NCI-H187 treated with DMSO at 0.1 percent for 48 hours (cell line): ENCODE measurements at places on chromosomes 13 and 19.
A peak's percentile ranks its signal among the peaks of the same experiment; 100 is the strongest.

DNA sequence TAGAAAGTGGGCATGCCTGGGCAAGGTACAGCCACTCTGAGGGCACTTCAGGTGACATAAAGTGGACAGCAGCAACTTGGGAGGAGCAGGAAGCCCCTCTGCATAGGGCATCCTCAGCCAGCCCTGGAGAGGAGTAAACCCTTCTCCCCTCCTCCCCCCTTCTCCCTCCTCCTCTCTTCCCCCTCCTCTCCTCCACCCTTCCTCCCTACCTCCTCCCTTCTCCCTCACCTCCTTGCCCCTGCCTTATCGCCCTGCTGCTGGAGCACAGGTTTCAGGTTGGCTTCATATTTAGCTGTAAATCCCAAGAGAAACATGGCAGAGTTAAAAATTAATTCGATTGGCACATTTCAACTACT, 30.5 kb upstream of the ATP12A start:
- DNase-seq: no peak

- DNase-seq: peak; percentile 61
Observed at GRCh38 chr13:34933349-34933748, 8.7 kb upstream of the NBEA start.

GRCh38 chr13:80359414-80359777, 18.5 kb upstream of the SPRY2 start:
- no peak for DNase-seq

GRCh38 chr13:30618930-30619279, 1.2 kb downstream of the USPL1 start:
- DNase-seq: no peak

DNA sequence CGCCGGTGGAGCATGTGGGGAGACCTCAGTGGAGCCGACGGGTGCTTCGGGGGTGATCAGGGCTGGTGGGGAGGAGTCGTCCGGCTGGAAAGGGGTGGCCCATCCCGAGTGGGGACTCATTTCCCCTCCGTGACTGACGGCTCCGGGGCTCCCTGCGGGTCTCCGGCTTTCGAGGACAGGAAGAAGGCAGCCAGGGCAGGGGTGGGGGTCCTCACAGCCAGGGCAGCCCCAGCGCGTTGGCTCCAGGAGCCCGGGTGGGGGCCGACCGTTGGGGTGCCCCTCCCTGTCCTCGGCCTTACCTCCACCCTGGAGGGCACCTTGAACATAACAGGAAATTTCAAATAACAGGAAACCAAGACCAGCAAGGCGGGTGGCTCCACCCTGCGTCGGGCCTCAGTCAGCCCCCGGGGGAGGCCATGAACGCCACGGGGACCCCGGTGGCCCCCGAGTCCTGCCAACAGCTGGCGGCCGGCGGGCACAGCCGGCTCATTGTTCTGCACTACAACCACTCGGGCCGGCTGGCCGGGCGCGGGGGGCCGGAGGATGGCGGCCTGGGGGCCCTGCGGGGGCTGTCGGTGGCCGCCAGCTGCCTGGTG, at the start of gene S1PR4:
TSS of gene S1PR4 (plus strand) at position 393 of the 596 bp plus-strand sequence. CDS start at position 417, 24 bp downstream.
- DNase-seq: no peak

- no peak for DNase-seq
Observed at GRCh38 chr19:56137405-56137804, 3.7 kb upstream of the ZNF444 start.

DNA sequence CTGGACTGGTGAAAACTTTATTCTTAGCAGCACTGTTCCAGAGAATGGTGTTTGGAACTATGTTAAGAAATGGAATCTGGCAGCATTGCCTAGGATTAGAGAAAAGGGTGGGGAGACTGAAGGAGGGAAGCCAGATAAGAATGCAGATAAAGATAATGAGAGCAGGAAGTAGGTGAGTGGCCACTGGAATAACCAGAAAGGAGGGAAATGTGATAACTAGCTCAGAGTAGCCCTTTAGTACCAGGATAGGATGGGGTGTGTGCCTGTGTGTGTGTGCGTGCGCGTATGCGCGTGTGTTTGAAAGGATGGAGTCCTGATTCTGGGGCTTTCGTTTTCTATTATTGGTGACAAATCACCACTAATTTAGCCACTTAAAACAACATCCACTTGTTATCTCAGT, 33.4 kb upstream of the FRY start:
- no peak for DNase-seq

DNA sequence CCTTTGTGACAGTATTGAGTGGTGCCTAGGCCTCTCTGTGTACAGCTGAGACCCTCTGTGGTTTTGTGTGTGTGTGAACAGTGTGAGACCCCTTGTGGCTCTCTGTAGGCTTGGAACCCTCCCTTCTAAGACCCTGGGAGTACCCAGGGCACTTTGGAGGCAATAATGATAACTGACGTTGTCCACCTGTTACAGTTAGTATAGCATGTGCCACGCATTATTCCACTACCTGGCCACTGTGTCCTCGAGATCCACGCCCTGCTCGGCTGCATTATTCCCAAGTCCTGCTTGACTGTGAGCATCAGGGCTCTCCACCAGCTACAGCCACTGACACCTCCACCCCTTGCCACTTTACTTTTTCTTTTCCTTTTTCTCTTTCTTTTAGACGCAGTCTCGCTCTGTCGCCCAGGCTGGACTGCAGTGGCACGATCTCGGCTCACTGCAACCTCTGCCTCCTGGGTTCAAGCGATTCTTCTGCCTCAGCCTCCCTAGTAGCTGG, 2.0 kb downstream of the GRAMD1A start:
- DNase-seq: no peak

DNA sequence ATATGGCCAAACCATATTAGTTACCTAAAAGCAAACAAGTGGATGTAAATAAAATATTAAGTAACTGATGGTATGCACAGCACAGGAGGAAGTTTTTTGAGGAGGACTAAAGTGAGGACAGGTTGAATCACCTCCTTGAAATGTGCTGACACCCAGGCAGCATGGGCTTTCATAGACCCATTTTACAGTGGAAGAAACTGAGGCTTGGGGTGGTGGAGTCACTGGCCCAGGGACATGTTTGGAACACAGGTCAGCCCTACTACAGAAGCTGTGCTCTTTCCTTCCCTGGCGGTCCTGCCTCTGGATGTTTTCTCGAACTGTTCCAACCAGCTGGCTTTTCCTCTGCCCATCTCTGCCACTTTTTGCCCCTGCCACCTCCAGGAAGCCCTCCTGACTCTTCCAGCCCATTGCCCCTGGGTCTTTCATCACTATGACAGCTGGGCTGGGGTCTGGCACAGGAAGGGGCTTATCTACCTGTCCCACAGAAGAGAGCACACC, 11.2 kb upstream of the PTPRS start:
- no peak for DNase-seq

DNA sequence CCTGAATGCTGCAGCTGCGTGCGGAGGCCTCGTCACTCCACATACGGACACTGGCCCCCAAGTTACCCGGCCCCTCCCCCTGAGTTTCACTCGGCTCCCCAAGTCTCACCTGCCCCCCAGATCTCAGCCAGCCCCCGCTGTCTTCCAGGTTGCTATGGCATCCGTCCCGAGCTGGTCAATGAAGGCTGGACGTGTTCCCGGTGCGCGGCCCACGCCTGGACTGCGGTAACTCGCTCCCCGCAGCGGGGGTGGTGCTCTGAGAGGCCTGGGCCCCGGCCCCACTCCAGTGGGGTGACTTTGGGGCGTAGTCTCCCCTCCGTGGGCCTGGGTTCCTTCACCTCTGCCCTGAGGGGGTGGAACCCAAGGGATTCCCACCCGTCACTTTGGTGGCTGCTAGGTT, 168.2 kb downstream of the KDM4B start:
- no peak for DNase-seq

DNA sequence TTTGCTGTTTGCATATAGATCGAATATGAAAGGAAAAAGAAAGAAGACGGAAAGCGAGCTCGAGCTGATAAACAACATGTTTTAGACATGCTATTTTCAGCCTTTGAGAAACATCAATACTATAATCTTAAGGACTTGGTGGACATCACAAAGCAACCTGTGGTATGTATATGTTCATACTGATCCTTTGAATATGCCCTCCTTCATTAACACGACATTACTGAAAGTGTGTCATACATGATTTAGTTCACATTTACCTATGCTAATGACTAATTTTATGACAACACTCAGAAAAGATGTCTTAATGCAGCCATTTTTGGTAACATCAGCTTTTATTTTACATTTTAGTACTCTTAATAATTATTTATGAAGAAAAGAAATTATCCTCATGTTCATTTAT, 66.4 kb upstream of the KCTD4 start:
- no peak for DNase-seq

DNA sequence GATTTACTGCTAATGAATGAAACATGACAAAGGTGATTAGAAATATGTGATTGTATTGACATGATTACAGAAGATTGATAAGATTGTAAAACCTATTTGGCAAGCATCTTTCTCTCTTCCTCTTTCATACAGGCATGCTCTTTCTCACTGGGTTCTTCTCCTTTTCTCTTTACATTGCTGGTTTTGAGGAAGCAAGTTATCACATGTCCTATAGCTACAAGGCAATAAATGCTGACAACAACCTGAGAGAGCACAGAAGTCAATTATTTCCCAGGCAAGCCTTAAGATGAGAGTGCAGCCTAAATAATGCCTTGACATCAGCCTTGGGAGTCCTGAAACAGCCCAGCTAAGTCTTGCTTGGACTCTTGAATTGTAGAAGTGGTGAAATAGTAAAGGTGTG, 875.0 kb downstream of the SLITRK1 start:
- DNase-seq: no peak

- DNase-seq: no peak
Observed at GRCh38 chr13:98874029-98874397, 103.9 kb downstream of the DOCK9 start.

GRCh38 chr19:22708983-22709382, 74.9 kb downstream of the ZNF492 start:
- DNase-seq: no peak

- DNase-seq: no peak
Observed at GRCh38 chr13:99426426-99426825, 74.8 kb upstream of the TM9SF2 start.

DNA sequence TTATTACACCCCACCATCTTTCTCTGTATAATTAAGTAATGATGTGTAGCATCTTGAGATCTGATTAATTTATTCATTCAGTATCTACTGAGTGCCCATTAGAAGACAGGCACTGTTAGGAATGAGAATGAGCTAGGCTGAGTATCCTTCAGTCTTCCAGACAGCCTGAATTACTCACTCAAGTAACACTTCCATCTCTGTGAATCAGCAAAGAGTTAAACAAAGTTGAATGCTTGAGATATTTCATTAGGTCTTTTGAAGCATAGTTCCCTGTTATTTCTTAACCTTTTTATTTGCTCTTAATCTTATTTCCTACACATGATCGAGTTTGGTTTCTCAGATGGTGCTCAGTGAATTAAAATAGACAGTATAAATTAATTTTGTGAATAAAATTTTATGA, 413.7 kb downstream of the DCT start:
- no peak for DNase-seq

GRCh38 chr19:50191216-50191615, 12.2 kb upstream of the MYH14 start:
- no peak for DNase-seq

GRCh38 chr19:29262085-29262484, 49.1 kb upstream of the UQCRFS1 start:
- DNase-seq: no peak

- no peak for DNase-seq
Observed at GRCh38 chr19:49567861-49568441, 12.4 kb downstream of the NOSIP start.

DNA sequence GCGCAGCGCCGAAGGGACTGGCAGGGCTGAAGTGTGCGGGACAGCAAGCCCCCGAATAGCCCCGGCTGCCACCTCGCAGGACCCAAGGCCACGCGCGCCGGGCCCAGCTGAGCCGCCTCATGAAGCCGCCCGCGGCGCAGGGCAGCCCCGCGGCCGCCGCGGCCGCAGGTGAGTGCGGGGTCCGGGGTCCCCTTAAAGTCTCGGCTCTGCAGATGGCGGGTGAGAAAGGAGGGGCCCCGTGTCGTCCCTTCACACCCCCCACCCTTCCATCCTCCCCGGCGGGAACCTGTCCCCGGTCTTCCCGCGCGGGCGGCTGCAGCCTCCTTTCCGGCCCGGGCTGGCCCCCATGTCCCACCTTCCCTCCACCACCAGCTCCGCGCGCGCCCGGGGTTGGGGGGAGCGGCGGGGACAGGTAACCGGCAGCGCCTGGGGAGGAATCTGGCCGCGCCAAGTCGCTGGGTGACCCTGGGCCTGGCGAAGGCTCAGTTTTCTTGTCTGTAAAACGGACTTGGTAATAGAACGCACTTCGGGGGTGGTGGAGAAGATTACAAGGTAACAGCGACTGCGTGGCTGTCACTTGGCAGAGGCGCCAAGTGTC, 338 bp downstream of the RGCC start:
- no peak for DNase-seq

DNA sequence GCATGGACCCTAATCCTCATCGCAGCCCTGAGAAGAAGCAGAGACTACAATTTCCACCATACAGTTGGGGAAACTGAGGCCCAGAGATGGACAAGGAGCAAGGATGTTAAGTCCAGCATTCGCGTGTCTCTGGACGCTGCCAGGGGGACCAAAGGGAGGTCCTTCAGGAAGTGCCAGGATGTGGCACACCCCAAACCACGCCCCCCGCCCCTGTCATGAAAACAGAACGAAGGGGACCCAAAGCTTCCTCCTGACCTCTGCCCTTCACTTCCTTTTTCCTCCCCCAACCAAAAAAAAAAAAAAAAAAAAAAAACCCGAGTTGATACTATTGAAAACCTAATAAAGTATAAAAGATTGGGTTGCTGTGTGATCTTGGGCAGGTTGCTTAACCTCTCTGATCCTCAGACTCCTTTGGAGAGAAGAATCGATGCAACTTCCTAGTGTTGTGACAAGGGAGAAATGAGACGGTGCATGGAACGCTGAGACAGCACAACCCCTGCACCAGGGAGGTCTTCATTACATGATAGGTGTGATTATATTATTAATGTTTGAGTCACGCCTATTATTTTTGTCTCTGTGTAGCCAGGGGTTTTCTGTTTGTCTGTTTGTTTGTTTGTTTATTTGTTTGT, 2.7 kb upstream of the ZBTB7A start:
- DNase-seq: no peak

- no peak for DNase-seq
Observed at GRCh38 chr13:24693862-24694471, 13.8 kb downstream of the ATP12A start.

DNA sequence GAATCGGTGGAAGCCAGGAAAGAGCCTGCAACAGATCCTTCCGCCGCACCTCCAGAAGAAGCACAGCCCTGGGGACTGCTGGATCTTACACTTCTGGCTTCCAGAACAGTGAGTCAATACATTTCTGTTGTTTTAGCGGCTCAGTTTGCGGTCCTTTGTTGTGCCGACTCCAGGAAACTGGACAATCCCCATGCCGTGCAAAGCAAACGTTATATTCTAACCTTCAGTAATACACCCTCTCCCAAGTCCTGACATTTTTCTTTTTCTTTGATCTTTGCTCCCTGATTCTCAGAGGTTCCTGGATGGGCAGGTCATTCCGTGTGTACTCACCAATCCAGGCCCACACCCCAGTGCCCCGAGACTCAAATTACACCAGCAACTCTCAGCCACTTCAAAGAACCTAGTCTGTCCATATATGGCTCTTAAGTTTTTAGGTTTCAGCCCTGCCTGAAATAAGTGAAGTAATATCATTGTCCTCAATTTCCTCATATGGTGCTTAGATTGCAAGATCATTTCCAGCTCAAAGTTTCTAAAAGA, 387.1 kb upstream of the SGCG start:
- DNase-seq: no peak
